AG08396 (cell line): ENCODE measurements at places on chromosomes 2 and 18.
A peak's percentile ranks its signal among the peaks of the same experiment; 100 is the strongest.

DNA sequence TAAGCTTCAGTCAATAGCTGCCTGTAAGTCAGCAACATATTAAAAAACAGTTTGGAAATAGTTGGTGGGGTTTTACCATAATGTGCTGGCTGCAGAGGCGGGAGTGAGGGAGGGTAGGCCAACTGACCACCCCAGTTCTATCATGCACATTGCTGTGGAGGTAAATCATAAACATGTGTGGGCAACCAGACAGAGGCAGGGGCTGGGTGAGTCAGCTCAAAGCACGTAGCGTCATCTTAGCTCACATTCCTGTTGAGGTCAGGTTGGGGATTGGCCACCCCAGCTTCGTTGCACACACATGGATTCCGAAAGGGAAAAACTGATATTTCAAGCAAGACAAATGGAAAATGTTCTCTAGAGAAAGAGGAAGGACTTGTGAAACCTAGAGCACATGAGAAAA is 19.5 kb downstream of the GPR45 start:
- peak; percentile 89 for DNase-seq

DNA sequence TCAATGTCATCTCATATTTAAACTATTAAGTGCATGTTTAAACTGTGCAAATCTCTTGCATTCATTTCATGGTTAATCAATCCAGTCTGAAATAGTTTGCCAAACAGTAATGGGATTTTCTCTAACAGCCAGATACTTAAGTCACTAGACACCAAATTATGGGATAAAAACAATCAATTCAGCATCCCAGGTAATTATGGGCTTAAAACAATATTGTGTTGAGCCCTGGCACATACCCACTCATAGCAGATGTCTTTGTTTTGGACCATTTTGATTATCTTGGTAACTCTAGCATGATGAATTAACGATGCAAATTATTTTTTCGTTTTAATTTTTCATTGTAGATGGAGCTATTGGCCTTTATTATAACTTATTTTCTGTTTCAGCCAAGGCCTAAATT is 118.5 kb upstream of the CD302 start:
- DNase-seq: no peak

DNA sequence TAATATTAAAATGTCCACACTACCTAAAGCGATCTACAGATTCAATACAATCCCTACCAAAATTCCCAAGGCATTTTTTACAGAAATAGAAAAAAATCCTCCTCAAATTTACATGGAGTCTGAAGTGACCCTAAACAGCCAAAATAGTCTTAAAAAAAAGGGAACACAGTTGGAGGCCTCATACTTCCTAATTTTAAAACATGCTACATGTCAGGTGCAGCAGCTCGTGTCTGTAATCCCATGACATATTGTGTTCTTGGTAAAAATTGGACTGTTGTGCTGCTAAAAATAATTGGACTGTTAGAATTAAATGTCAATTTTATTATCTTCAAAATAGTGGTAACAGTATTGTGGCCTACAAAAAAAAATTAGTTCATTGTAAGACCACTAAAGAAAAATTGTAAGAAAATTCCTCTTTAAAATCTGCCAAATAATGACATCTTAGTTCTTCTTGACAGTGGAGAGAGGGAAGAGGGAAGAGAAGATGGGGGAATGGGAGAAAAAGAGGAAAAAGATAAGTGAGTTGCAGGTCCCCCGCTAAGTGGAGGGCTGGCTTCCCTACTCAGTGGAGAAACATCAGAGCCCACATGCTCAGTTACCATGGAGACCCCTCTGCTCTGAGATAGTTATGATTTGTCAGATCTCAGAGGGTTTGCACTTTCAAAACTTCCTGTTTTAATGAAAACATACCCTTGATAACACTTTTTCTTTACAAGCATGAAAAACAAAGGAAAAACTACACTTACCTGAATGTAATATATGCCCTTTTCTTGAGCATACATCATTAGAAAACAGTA is 46.5 kb downstream of the UNC50 start:
- no peak for DNase-seq

- DNase-seq: no peak
These were observed 144.2 kb upstream of the ID2 start for GRCh38 chr2:8537562-8538155.

GRCh38 chr2:16553226-16553625 is 112.4 kb downstream of the CYRIA start:
- peak; percentile 12 for DNase-seq

- no peak for DNase-seq
These were observed 39.5 kb downstream of the MTERF4 start for GRCh38 chr2:241062389-241063092.

GRCh38 chr2:207437136-207437523 is 92.6 kb upstream of the CREB1 start:
- DNase-seq: no peak

- DNase-seq: peak; percentile 61
These were observed 111.6 kb upstream of the NABP1 start for GRCh38 chr2:191566344-191566743.

- DNase-seq: no peak
These were observed 528.4 kb upstream of the SPHKAP start for GRCh38 chr2:228709788-228710371.

GRCh38 chr2:216034065-216034464 is 20.7 kb upstream of the MREG start:
- DNase-seq: peak; percentile 61

GRCh38 chr2:53877556-53877955 is 17.8 kb upstream of the GPR75 start:
- DNase-seq: no peak

DNA sequence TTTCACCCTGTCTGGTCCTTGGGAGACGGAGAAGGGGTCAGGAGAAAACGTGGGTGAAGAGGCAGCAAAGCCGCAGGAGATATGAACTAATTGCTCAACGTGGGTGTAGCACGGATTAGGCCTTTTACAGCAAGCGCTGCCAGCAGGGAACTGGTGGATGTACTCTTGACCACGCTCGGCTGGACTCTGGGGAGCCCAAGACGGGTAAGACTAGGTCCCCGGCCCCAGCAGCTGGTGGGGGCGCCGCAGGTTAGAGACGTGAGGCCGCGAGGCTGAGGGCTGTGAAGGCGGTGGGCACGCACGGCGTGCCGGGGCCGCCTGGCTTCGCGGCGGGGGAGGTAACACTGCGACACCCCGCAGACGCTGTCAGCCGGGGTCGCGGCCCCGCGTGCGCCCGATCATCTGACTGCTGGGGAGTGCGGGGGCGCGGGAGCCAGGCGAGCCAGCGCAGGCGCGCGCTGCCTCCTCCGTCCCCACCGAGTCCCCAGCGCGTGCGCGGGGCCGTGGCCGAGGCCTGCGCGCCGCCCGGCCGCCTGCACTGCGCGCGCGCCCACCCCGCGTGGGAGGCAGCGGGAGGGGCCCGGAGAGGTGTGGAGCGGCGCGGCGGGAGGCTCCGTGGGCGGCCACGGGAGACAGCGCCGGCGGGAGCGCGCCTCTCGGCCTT is at the start of gene CLIP4:
Gene CLIP4 (plus strand): TSS at position 470 of the 664 bp plus-strand sequence. CDS start 5,974 bp downstream, outside the sequence.
- DNase-seq: peak; percentile 87

DNA sequence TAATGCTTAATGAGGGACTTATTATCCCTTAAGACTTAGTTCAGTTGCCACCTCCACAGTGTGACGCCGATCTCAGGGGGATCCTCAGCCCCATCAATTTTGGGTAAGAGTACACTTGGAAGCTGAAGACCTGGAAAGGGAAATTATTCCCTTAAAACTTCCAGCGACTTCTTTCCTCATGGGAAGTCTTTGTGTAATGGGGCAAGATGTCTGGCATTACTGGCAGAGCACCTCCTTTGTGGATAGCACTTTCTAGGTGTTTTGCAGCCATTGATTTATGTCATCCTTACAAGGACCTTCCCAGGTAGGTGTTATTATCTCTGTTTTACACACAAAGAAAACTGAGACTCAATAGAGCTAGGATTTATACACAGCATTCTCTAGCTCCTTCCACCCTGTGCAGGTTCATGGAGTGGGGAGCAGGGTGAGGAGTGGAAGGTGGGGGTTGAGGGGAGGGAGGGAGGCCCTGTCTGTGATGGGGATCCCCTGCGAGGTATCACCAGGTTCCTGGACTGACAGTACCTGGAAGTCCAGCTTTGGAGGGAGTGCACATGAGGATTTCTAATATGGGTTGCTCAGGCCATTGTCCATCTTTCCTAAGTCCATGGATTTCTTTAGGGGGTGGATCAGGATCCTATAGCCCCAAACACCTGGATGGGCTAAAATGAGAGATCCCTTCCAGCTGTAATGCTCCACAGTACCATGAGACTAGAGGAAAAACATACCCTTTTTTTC is 79.4 kb downstream of the MYCN start:
- no peak for DNase-seq

DNA sequence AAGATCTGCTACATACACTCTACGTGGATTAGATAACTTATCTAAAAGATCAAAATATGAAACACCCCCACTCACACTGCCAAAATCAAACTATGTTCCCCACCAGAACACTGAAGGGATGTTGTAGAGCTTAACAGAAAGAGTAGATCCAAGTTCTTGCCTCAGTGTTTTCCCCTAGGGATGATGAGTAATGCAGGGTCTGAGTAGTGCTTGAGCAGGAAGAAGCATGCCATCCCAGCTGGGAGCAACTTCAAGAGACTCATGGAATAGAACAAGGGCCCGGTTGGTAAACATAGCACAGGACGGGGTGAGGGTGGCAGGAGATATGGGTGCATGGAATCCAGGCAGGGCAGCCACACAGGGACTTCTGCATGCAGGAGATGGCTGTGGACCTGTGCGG is 74.3 kb downstream of the SNTG2 start:
- no peak for DNase-seq

- DNase-seq: no peak
These were observed 201.5 kb downstream of the PPP1R1C start for GRCh38 chr2:182187130-182187529.

- no peak for DNase-seq
These were observed 117.4 kb downstream of the CDCA7 start for GRCh38 chr2:173472112-173472511.

- DNase-seq: no peak
These were observed 5.6 kb upstream of the SMAD7 start for GRCh38 chr18:48956356-48956755.

DNA sequence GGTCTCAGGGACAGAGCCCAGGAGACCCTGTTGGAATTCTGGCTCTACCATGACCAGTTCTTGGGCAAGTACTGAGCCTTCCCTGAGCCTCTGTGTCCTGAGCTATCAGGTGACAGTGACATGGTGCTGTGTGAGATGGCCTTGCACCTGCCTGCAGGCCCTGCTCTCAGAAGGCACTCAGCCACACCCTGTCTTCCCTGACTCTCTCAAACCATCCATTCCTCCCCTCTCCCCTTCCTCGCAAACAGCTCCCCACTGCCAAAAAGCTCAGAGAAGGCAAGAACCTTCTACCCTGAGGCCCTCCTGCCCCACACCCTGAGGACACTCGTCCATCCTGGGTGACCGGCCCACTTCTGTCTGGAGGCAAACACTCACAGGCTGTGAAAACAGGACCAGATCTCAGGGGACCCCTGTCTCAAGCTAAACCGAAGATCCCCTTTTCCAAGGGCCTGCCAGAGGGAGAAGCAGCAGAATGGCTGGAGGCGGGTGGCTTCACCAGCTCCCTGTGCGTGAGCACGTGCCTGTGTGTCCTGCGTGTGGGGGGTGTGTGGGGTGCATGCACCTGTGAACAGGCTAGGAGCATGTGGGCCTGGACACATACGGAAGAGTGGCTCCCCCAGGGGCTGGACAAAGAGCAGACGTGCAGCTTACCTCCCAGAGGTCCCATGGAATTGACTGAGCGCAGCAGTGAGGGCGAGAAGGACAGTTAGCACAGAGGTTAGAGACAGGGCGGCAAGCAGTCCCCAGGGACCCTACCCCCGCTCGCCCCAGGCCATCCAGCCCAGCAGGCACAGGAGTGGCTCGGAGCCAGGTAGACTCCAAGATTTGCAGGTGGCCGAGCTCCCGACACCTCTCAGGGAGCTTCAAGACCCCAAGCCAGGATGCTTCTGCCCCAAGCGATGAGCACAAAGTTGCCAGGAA is 53.9 kb downstream of the BIN1 start:
- DNase-seq: no peak

DNA sequence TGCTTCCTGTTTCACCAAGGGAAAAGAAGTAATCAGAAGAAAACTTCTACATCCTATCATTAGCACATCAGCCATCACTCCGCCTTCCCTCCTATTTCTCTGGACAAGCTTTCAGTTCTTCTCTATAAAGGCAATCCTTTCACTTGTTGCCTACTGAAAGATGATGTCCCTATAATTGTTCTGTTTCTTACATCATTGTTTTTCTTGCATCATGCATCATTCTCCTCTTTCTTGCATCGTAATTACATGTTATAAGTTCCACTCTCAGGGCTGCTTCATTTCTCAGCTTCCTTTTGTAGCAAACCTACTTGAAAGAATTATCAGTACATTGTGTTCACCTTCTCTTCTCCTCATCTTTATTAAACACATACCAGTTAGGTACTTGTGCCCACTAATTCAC is 7.2 kb downstream of the SLC30A6 start:
- DNase-seq: no peak

- no peak for DNase-seq
These were observed 42.3 kb downstream of the CRIM1 start for GRCh38 chr2:36397728-36398413.

DNA sequence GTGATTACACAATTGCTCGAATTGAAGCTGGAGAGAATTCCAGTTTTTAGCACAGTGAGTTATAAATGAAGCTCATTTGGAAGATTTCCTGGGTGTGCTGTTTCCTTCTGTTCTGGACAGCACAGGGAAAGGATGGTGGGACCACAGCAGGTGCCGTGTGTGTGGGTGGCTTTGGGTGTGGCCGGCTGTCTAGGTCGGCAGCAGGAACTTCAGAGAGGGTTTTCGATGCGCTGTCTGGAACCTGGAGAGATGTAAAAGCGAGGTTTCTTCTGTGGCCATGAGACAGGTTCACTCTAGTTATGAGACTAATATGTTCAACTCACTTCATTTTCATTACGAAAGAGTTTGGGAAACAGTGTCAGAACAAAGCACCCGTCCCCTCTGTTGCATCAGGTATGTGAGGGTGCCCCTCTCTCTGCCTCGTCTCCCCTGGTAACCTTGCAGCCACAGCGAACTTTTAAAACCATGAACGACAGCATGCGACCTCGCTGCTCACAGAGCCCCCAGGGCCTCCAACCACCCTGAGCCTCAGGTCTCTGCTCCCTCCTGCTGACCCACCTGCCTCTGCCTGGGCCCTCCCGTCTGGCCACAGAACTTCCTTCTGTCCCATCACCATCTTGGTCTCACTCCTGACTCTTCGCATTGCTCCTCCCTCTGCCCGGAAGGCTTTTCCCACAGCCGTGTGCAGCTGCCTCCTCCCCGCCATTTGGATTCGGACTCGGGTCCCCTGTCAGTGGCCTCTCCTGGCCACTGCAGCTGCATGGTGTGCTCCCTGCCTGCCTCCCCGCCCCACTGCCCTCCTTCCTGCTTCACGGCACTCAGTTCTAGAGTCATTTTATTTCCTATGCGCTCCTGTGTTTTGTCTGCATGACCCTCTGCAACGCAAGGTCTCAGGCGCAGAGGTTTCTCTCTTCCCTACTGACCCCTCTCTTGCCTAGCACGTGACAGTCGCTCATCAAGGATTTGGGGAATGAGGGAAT is 151.2 kb downstream of the NDUFA10 start:
- DNase-seq: no peak

- DNase-seq: no peak
These were observed 85.7 kb downstream of the CEP192 start for GRCh38 chr18:13076886-13077285.
